ENCODE measurements at places on chromosomes 11 and 22. TPM values are rescaled to one million over a fixed set of nuclear protein-coding genes. Genes with fewer than 3 reads are reported as not detected.

RAG2 gene
- total RNA-seq: not detected

EMID1 gene
- 0.15 TPM for total RNA-seq

TIRAP gene
- 11.3 TPM for total RNA-seq

PATE4 gene
- not detected for total RNA-seq

HTR3B gene
- not detected for total RNA-seq

TBRG1 gene
- total RNA-seq: 37.8 TPM

TSGA10IP gene
- total RNA-seq: not detected

MRPL40 gene
- 23.1 TPM for total RNA-seq
